Natural killer cell (primary cell): ENCODE measurements at places on chromosomes 3 and 15. TPM values are rescaled to one million over a fixed set of nuclear protein-coding genes. Genes with fewer than 3 reads are reported as not detected.
A peak's percentile ranks its signal among the peaks of the same experiment; 100 is the strongest.

The PLA1A gene
- total RNA-seq: not detected

The PSTPIP1 gene
- total RNA-seq: 218 TPM

The P2RY1 gene
- total RNA-seq: 1.0 TPM

The SEMA3G gene
- total RNA-seq: not detected

The FAM107A gene
- not detected for total RNA-seq

The EBLN2 gene
- 11.0 TPM for total RNA-seq

The NOX5 gene
- total RNA-seq: not detected

The CLCN2 gene
- total RNA-seq: 7.8 TPM

The LRRC3B gene
- total RNA-seq: not detected

DNA sequence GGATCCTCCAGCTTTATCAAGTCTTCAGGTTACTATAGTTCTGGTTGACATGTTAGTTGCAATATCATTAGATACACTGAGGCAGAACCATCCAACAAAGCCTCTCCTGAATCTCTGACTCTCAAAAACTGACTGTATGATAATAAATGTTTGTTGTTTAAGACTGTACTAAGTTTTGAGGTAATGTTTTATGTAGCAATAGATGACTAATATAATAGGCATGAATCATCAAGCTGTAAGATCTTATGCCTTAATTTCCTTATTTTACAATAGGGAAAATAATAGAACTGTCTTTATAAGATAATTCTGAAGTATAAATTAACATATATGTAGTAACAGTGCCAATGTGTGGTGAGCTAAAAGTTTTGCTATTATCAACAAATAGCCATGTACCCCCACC lies 88.9 kb upstream of the TBC1D5 start:
- no peaks in the 10 kb centered on the region for H3K27me3 ChIP-seq
- no peaks in the 10 kb centered on the region for H3K36me3 ChIP-seq
- no peak overlapping the region for H3K27ac ChIP-seq
- DNase-seq: no peak

DNA sequence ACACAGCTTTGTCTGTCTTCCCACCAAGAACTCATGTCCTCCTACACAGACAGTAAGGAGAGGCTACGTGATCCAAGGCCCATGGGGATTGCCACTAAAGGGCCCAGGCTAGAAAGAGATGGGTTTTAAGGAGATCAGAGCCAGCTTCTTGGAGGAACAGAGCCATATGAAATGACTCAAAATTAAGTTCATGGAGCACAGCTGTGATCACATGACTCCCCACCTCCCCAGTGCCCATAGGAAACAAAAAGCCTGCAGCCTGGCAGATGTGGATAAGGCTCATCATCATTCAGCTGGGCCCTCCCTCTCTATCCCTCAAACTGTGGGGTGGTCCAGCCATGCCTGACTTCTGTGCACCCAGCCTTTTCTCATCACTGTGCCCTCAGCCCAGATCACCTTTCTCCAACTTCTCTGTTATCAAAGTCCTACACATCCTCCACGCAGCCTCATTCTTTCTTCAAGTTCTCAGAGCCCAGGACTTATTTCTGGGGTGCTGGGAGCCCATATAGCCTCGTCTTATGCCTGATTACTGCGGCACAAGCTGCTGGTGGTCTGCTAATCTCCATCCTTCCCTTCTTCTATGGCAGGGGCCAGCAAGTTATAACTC lies 137.6 kb downstream of the SMAD6 start:
- H3K4me3 ChIP-seq: no peak overlapping the region
- no peaks in the 10 kb centered on the region for H3K36me3 ChIP-seq
- H3K4me1 ChIP-seq: peaks cover 9% of the 10 kb centered on the region
- peaks cover 13% of the 10 kb centered on the region for H3K27me3 ChIP-seq
- H3K27ac ChIP-seq: no peak overlapping the region
- no peak for DNase-seq

- H3K27ac ChIP-seq: no peak overlapping the region
- no peaks in the 10 kb centered on the region for H3K27me3 ChIP-seq
- no peak overlapping the region for H3K4me3 ChIP-seq
- H3K4me1 ChIP-seq: peaks cover 18% of the 10 kb centered on the region
- DNase-seq: no peak
Measured at GRCh38 chr15:31077941-31078340, 23.6 kb downstream of the TRPM1 start.

DNA sequence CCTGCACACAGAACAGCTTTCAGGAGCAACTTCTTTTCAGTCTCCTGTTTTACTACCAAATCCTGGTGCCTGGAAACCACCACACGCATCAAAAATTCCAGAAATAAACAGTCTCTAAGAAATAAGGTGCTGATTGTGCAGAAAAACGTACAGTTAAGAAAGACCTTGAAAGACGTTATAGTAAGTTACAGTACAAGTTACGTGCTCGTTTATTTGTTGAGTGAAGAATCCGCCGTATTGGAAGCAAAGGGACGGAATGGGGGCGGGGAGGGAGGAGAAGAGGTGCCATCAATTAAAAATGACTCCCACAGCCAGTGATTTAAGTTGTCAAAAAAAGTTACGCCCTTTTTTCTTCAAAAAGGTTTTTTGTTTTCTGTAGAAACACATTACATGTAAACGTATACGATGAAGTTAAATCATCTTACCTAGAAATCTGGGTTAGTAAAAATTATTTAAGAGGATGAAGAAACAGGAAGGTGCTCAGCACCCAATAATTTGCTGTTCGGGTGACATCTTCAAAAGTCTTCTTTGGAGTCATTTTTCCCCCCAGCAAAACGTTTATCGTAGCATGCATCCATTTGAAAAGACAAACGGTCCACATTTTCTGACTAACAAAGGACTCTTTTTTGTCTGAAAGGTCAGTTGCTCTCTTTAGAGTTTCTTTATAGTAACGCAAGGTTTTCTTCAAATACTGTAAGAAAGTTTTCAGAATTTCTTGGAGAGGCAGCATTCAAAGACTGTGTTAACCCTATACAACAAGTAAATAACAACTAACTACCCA lies 782 bp upstream of the UACA start:
- peak overlapping the region; percentile 54 for H3K4me3 ChIP-seq
- H3K36me3 ChIP-seq: no peaks in the 10 kb centered on the region
- DNase-seq: no peak
- H3K27ac ChIP-seq: no peak overlapping the region

- H3K4me3 ChIP-seq: no peak overlapping the region
- no peak overlapping the region for H3K27ac ChIP-seq
- no peaks in the 10 kb centered on the region for H3K4me1 ChIP-seq
- no peaks in the 10 kb centered on the region for H3K27me3 ChIP-seq
- no peaks in the 10 kb centered on the region for H3K36me3 ChIP-seq
Measured at GRCh38 chr3:119571688-119572087, 7.6 kb upstream of the ADPRH start.

GRCh38 chr3:162015856-162016255 lies 519.2 kb downstream of the OTOL1 start:
- DNase-seq: no peak
- H3K4me3 ChIP-seq: no peak overlapping the region
- no peaks in the 10 kb centered on the region for H3K36me3 ChIP-seq
- no peak overlapping the region for H3K27ac ChIP-seq
- no peaks in the 10 kb centered on the region for H3K4me1 ChIP-seq

DNA sequence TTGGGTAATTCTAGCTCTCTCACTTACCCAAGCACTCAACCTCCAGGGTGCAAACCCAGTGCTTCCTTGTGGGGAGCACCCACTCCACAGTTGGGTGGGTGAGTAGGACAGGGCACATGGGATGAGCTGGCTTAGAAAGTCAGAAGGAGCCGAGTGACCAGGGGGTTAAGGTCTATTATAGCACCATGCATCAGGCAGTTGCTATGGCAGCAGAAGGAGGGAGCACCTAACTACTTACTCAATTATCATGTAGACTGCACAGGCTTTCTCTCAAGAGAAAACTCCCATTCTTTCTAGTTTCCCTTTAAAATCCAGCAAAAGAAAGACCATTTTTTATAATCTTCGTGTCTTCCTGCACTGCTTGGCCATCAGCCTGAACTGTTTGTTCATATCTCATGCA lies 163.0 kb downstream of the OCA2 start:
- no peak overlapping the region for H3K27ac ChIP-seq
- no peaks in the 10 kb centered on the region for H3K27me3 ChIP-seq
- DNase-seq: no peak
- H3K4me1 ChIP-seq: no peaks in the 10 kb centered on the region

- H3K4me3 ChIP-seq: no peak overlapping the region
- no peak for DNase-seq
- H3K27ac ChIP-seq: no peak overlapping the region
- no peaks in the 10 kb centered on the region for H3K27me3 ChIP-seq
- no peaks in the 10 kb centered on the region for H3K4me1 ChIP-seq
Measured at GRCh38 chr3:101667331-101667730, 9.6 kb downstream of the ZBTB11 start.

GRCh38 chr3:101811875-101812274 lies 32.9 kb downstream of the NXPE3 start:
- no peak overlapping the region for H3K27ac ChIP-seq
- H3K27me3 ChIP-seq: no peaks in the 10 kb centered on the region
- no peak overlapping the region for H3K4me3 ChIP-seq
- peaks cover 2% of the 10 kb centered on the region for H3K4me1 ChIP-seq
- no peak for DNase-seq

GRCh38 chr15:74799856-74800558 lies 12.6 kb upstream of the LMAN1L start:
- no peaks in the 10 kb centered on the region for H3K27me3 ChIP-seq
- H3K4me1 ChIP-seq: peaks cover 63% of the 10 kb centered on the region
- peaks cover 68% of the 10 kb centered on the region for H3K36me3 ChIP-seq

- peaks cover 3% of the 10 kb centered on the region for H3K4me1 ChIP-seq
- no peak overlapping the region for H3K27ac ChIP-seq
- H3K36me3 ChIP-seq: no peaks in the 10 kb centered on the region
- no peak for DNase-seq
Measured at GRCh38 chr15:51088585-51088984, 6.1 kb downstream of the TNFAIP8L3 start.

DNA sequence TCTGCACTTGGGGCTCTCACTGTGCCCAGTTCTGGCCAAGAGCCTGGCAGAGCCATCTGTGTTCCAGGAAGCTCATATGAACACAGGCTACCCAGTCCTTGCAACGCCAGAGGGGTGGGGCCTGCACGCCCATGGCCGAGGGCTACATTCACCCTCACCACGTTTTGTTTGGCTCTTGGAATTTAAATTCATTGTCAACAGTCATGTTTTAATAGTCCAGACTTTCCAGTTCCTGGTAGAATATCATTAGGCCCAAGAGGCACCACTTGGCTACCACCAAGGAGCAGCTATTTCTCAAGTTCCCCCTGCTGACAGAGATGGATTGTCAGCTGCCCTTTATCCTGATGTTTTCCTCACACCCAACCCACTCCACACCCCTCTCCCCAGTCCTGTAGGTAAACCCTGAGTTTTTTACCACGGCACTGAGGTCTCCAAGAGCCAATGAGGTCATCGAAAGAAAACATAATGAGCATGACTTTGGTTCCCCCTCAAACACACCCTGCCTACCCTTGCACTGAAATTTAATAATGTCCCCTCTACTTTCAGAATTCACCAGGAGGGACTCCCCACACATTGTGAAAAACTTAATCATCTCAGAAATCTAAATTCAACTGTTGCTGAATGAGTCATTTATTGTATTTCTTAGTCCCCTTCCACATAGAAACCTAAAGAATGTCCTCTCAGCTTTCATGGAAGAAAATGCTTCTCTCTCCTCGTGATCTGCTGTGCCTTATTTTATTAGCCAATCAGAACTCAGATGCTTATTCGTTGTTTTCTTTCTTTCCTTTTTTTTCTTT lies 125.1 kb downstream of the SHQ1 start:
- no peaks in the 10 kb centered on the region for H3K36me3 ChIP-seq
- no peaks in the 10 kb centered on the region for H3K27me3 ChIP-seq
- H3K4me1 ChIP-seq: no peaks in the 10 kb centered on the region
- no peak for DNase-seq

GRCh38 chr15:41333026-41333562 lies 413 bp downstream of the NUSAP1 start:
- peak overlapping the region; percentile 46 for H3K27ac ChIP-seq
- no peaks in the 10 kb centered on the region for H3K27me3 ChIP-seq
- H3K36me3 ChIP-seq: no peaks in the 10 kb centered on the region

DNA sequence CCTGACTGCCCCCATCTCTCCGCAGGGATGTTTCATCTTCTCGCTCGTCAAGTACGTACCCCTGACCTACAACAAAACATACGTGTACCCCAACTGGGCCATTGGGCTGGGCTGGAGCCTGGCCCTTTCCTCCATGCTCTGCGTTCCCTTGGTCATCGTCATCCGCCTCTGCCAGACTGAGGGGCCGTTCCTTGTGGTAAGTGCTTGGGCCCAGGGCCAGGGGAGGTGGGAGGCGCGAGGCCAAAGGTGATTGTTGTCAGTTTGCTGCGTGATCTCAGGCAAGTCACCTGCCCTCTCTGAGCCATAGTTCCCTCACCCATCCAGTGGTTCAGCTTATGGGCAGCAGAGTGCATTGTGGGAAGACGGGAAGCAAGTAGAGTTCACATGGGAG lies 58.5 kb downstream of the GRIP2 start:
- DNase-seq: no peak
- H3K36me3 ChIP-seq: peaks cover 58% of the 10 kb centered on the region
- H3K4me3 ChIP-seq: no peak overlapping the region
- no peaks in the 10 kb centered on the region for H3K4me1 ChIP-seq
- no peak overlapping the region for H3K27ac ChIP-seq

- H3K36me3 ChIP-seq: no peaks in the 10 kb centered on the region
- H3K4me3 ChIP-seq: no peak overlapping the region
- H3K27me3 ChIP-seq: no peaks in the 10 kb centered on the region
- no peaks in the 10 kb centered on the region for H3K4me1 ChIP-seq
- H3K27ac ChIP-seq: no peak overlapping the region
- DNase-seq: no peak
Measured at GRCh38 chr3:24505691-24506550, 11.3 kb upstream of the THRB start.

DNA sequence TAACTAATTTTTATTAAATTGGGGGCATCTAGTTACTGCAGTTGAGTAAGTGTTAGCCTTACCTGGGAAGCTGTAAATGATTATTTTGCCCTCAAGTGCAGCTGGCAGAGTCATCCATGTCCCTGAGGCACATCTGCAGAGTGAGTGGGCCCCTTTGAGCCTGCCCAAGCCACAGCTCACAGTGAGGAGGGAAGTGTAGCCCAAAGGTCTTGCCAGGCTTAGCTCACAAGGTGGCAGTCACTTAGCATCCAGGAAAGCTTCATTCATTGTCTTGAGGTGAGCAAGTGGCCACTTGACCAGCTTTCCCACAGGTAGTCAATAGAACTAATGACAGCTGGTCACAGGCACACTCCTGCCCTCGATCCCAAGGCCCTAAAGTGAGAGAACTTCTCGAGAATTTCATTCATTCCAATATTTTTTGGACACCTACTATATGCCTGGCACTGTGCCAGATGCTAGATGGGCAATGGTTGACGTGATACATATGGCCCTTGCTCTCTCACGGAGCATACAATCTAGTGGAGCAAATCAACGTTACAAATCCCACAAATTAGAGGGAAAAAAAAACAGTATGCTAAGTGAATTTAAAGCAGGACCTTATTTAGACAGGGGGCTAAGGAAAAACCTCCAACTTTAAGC lies 163.3 kb upstream of the IL12A start:
- H3K36me3 ChIP-seq: no peaks in the 10 kb centered on the region
- no peak overlapping the region for H3K27ac ChIP-seq
- no peak for DNase-seq

DNA sequence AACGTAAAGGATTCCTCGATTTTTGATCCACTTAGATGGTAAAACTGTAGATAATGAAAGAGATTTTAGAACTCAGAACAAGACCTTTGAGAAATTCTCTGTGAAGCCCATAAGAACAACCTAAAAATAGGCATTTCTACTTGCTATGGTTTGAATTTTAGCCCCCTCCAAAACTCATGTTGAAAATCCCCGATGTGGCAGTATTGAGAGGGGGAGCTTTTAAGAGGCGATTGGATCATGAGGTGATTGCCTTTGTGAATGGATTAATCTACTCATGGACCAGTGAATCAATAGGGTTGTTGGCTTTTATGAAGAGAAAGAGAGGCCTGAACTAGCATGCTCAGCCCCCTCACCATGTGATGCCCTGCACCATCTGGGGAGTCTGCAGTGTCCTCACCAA lies 20.2 kb upstream of the AHSG start:
- no peak for DNase-seq
- H3K27me3 ChIP-seq: no peaks in the 10 kb centered on the region
- H3K27ac ChIP-seq: no peak overlapping the region
- H3K36me3 ChIP-seq: no peaks in the 10 kb centered on the region
